ENCODE measurements at places on chromosomes 3 and 15.
A peak's percentile ranks its signal among the peaks of the same experiment; 100 is the strongest.

- no peak for DNase-seq
Measured at GRCh38 chr15:91208371-91208770, 108.3 kb downstream of the SV2B start.

GRCh38 chr3:175266478-175266877 lies 407.3 kb downstream of the NAALADL2 start:
- no peak for DNase-seq

DNA sequence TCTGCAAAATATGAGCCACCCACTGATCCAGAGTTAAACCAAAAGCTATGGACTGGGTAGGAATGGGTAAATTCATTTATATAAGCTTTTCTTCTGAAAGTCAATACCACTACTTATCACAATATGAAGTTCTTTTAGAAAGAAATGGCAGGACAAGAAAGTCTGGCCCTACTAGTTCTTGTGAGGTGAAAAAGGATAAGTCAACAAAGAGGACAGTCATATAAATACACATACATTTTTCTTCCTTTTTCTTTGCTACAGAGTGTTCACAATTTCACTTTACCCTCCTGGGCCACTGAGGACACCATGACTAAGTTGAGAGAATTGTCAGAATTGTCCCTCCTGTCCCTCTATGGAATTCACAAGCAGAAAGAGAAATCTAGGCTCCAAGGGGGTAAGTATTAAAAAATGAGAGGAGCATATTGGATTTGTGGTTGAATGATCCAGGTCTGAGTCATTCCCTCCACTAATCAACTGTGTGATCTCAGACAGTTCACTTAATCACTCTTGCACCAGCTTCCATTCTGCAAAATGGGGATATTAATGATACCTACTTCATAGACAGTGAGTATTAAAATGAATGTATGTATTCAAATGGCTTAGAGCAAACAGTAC lies 27.6 kb downstream of the ACP3 start:
- DNase-seq, result no peak

DNA sequence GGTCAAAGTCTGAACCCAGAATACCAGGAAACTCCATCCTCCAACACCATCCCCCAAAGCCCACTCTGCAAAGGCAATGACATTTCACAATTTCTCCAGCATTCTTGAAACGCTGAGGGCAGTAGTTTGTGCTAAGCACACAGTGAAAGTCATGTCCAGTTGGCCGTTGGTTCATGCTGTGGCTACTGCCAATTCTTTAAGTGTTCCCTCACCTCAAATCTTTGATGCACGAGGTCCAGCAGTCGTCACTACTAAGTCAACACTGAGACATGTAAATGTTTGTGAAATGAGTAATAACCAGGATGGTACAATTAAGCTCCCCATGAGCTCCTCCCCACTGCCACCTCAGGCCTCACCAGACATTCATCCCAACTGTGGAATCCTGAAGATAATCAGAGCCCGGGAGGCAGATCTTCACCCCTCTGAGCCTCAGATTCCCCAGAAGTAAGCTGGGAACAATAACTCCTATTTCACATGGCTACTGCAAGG lies 7.0 kb downstream of the SUCLG2 start:
- no peak for DNase-seq

DNA sequence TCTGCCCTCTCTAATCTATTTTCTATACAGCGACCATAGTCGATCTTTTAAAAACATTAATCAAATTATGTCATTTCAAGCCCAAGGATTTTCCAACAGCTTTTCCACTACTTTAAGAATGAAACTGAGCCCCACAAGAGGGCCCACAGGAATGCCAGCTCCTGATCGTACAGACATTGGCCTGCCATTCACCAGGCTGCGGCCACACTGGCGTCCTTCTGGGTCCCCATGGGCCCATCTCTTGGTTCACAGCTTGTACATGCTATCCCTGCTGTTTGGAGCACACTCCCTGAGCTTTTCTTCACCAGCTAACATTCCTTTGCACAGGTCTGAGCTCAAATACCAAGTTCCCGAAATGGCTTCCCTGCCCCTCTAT lies 149.6 kb downstream of the MYLK start:
- DNase-seq, result no peak

DNA sequence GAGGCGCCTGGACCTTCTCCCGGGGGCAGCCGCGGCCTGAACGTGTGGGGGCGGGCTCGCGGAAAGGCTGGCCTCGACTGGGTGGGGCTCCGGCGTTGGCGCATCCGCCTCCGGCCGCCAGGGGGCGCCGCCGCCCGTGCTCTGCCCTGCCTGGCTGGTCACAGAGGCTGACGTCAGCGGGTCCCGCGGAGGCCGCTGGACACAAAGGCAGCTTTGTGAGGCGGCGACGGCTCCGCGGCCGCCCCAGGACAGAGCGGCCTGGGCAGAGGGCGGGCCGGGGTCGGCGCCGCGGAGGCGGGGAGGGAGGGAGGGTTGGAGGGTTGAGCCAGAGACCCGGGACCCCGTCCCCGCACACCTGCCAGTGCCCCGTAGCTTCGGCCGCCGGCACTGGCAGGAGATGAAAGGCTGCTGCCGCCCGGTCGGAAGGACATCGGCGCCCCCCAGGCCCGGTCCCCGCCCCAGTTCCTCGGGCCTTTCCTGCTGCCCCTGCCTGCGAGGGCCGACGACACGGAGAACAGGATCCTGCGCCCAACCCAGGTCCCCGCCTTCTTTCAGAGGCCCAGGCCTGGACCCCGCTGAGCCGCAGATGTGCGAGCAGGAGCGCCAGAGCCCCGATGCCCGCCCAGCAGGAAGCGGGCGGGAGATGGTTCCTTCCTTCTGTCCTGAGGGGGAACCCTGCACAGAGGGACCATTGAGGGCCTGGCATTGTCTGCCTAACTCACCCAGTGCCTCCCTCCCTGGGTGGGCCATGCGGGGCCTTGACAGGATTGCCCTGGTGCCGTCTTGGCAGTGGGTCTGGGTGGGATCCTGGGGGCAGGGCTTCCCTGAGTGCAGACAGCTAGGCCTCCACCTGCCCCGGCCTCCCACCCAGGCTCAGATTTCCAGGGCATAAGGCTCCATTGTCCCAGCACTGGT lies 8.7 kb upstream of the SEMA3B start:
- DNase-seq, result peak; percentile 100

DNA sequence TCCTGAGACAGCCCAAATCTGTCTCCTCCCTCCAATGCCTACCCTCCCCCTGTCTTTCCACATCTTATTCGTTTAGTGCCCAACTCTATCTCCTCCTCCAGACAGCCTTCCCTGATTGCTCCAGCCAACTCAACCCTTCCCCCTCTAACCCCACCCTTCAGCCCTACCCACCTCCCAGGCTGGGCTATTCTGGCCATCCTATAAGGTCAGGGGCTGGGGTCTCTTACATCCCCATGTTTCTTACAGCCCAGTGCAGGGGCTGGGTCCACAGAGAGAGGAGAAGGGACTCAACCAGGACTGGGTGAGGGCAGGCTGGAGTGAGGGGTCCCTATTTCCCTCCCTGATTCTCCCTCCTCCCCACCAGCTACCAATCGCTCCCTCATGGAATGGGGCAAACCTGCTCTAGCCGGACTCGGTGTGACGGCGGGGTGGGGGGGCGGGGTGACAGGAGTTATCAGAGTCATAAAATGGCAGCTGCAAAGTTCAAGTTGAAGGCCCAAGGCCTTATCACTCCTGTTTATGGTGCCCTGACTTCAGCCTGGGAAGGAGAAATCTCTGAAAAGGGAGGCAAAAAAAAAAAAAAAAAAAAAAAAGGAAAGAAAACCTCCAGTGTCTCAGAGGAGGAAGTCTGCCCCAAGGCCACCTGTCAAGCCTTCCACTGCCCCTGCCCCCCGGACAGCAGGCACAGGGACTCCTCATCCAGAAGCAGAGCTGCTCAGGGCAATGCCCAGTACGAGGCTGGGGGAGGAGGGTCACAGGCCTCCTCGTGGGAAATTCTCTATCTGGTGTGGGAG lies 2.1 kb downstream of the VIPR1 start:
- DNase-seq, result no peak

Measured in GM12891 (cell line).